Hematopoietic multipotent progenitor cell treated with erythropoietin and hydrocortisone succinate and interleukin-3 and kit ligand, for 15 days (in vitro differentiated cells): ENCODE measurements at places on chromosomes 12 and 14.

GRCh38 chr12:131589966-131590365 lies 120.9 kb upstream of the SFSWAP start:
- no peak for DNase-seq

- DNase-seq, result no peak
These were observed 95.2 kb downstream of the FAR2 start for GRCh38 chr12:29244159-29244765.

- no peak for DNase-seq
These were observed 40.4 kb downstream of the EGLN3 start for GRCh38 chr14:33910435-33910834.

DNA sequence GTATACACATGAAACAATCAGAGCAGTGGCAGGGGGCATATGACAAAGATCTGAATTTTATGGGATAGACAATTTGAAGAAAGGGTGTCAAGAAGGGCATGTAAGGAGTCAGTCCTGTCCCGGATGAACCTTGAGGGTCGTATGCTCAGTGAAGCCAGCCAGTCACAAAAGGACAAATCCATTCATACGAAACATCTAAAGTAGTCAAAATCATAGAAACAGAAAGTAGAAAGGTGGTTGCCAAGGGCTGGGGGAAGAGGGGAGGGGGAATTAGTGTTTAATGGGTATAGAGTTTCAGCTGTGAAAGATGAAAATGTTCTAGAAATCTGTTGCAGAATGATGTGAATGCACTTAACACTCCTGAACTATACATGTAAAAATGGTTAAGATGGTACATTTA lies 157.5 kb downstream of the TGFB3 start:
- DNase-seq, result no peak

DNA sequence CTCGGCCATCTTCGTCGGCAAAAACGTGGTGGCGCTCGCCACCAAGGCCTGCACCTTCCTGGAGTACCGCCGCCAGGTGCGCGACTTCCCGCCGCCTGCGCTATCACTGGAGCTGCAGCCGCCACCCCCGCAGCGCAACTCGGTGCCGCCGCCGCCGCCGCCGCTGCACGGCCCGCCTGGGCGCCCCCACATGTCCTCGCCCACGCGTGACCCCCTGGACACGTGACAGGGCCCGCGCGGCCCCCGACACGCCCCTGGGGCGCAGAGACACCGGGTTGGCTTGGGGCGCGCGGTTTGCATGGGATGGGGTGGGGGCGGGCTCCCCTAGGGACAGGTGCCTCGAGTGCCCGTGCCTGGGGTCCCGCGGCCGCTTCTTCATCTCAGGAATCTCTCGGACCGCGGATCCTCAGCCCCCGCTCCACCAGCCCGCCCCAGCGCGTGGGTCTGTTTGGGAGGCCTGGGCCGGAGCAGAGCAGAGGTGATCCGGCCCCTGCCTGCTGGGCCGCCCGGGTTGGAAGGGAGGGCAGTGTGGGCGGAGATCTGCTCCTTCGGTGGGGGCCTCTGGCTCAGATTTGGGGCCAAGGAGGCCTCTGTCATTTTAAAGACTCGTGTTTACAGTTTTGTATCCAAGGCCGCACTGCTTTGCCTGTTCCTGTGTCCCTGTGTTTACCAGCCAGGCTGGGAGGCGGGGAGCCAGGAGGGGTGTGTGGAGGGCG lies 3.3 kb downstream of the TMEM121 start:
- DNase-seq, result no peak

- no peak for DNase-seq
These were observed 67.2 kb upstream of the PLEKHG3 start for GRCh38 chr14:64636980-64637429.

GRCh38 chr14:76863724-76864407 lies 37.7 kb downstream of the LRRC74A start:
- no peak for DNase-seq

DNA sequence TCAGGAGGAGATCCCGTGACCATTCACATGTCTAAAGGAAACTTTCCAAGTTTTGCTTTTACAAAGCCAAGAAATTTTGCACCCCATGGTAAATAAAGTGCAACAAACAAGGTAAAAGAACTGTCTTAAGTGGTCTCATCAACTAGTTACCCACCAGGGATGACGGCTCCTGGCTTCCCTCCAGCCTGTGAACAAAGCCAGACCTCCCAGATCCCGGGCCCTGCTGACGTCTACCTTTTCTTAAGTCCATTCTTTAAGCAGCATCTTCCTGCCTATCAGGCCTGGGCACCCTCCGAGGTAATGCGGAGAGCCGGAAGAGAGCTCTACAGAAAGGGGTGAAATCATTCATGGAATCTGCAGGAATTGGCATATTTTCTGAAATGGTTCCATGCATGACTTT lies 58.0 kb upstream of the DAAM1 start:
- DNase-seq, result no peak
